ENCODE measurements at places on chromosomes 11 and 22. TPM values are rescaled to one million over a fixed set of nuclear protein-coding genes. Genes with fewer than 3 reads are reported as not detected.

SCGB2A2 gene
- total RNA-seq, result 1,440 TPM

SLC22A25 gene
- total RNA-seq, result not detected

OR52H1 gene
- total RNA-seq, result not detected

PES1 gene
- 49.0 TPM for total RNA-seq

FBXO3 gene
- total RNA-seq, result 36.5 TPM

LRRC55 gene
- total RNA-seq, result not detected

MYOD1 gene
- not detected for total RNA-seq

SERHL2 gene
- total RNA-seq, result 39.5 TPM

TEX54 gene
- total RNA-seq, result not detected

PARVG gene
- 11.1 TPM for total RNA-seq

MUC6 gene
- not detected for total RNA-seq

LRRN4CL gene
- total RNA-seq, result 7.3 TPM

GP1BB gene
- total RNA-seq, result 39.8 TPM

CCDC116 gene
- total RNA-seq, result not detected

TSPAN32 gene
- 2.4 TPM for total RNA-seq

NXPE4 gene
- not detected for total RNA-seq

BRSK2 gene
- 0.23 TPM for total RNA-seq

HTR3B gene
- not detected for total RNA-seq
